ENCODE measurements at places on chromosomes 16 and 17.

GRCh38 chr16:22322021-22322471 lies 24.8 kb downstream of the POLR3E start:
- DNase-seq: no peak

- DNase-seq: no peak
These were observed 2.0 kb upstream of the TOP2A start for GRCh38 chr17:40419559-40420331.

DNA sequence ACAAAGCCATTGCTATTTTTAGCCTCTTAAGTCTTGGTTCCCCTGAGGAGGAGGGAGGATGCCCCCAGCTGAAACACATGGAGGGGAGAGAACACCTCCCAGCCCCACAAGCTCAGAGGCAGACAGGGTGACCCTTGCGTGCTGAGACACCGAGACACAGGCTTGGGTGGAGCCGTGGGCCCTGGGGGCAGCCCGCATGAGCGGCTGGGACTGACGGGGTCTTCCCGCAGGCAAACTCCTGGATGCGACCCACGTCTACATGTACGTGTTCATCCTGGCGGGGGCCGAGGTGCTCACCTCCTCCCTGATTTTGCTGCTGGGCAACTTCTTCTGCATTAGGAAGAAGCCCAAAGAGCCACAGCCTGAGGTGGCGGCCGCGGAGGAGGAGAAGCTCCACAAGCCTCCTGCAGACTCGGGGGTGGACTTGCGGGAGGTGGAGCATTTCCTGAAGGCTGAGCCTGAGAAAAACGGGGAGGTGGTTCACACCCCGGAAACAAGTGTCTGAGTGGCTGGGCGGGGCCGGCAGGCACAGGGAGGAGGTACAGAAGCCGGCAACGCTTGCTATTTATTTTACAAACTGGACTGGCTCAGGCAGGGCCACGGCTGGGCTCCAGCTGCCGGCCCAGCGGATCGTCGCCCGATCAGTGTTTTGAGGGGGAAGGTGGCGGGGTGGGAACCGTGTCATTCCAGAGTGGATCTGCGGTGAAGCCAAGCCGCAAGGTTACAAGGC lies 9.8 kb downstream of the SLC16A3 start:
- DNase-seq: no peak

- DNase-seq: no peak
These were observed 12.6 kb downstream of the IL34 start for GRCh38 chr16:70658921-70659320.

GRCh38 chr16:78284957-78285434 lies 185.5 kb downstream of the WWOX start:
- no peak for DNase-seq

DNA sequence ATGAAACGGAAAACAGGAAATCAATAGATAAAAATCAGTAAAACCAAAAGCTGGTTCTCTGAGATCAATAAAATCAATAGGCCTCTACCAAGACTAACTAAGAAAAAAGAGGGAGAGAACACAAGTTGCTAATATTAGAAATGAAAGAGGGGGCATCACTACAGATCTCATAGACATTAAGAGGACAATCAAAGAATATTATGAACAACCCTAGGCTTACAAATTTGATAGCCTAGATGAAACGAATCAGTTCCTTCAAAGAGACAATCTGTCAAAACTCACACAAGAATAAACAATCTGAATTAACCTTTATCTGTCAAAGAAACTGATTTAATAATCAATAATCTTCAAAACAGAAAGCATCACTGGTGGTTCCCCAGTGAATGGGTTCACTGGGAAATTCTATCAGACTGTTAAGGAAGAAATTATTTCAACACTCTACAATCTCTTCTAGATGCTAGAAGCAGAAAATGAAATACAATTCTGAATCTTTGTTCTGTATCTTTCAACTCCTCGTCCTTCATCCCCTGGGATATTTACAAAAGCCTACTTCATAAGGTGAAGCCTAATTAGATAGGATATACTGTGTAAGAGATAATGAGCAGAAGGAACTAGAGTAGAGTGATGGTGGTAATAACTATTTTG lies 4.4 kb downstream of the ABCA9 start:
- no peak for DNase-seq

GRCh38 chr16:85550953-85551924 lies 61.9 kb upstream of the GSE1 start:
- DNase-seq: no peak
